G401 (cell line): ENCODE measurements at places on chromosomes 13 and 19. TPM values are rescaled to one million over a fixed set of nuclear protein-coding genes. Genes with fewer than 3 reads are reported as not detected.

GRCh38 chr19:42113641-42114348 is 18.5 kb downstream of the POU2F2 start:
- peak; percentile 12 for DNase-seq

- DNase-seq: no peak
These were observed 44.6 kb downstream of the GGACT start for GRCh38 chr13:100543872-100544602.

DNA sequence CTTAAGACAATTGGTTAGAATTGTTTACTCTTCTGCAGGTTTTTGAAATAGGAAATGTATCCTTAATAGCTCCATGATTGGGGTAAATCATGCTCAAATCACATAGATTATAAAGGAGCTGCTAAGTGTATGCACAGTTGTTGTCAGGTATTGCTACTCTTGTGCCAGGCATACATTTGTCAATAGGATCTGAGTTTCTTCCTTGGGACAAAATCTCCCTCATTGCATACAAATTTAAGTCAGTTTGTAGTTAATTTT is 109.3 kb upstream of the MLNR start:
- peak; percentile 36 for DNase-seq

TNFSF13B gene
- total RNA-seq: not detected in 2 replicates

CGB5 gene
- not detected in 2 replicates for total RNA-seq

- no peak for DNase-seq
These were observed 36.1 kb downstream of the RNASEH2B start for GRCh38 chr13:50945669-50946068.

- no peak for DNase-seq
These were observed 12.4 kb downstream of the ZNF552 start for GRCh38 chr19:57802269-57802668.

PCCA gene
- 15.4 and 22.1 TPM in 2 replicates for total RNA-seq

DNA sequence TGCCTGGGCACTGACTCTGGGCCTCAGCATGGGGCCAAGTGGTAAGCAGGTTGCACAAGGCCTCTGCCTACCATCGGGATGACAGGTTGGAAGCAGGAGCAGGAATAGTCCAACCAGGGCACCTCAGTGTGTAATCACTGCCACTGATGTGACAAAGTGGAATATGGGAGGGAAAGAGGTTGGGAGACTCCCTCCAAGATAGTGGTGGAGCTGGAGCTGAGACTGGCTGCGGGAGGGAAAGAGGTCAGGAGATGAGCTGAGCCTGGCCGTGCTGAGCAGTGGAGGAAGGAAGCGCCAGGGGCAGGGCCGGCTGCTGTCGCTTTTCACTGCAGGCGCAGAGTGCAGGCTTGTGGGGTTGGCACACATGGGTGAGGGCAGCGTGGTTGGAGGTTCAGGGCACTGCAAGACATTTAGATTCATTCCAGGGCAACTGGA is 6.8 kb downstream of the UPF3A start:
- DNase-seq: peak; percentile 56
